ENCODE measurements at places on chromosomes 1 and 21. TPM values are rescaled to one million over a fixed set of nuclear protein-coding genes. Genes with fewer than 3 reads are reported as not detected.
A peak's percentile ranks its signal among the peaks of the same experiment; 100 is the strongest.

Gene OR2L13
- not detected for total RNA-seq

DNA sequence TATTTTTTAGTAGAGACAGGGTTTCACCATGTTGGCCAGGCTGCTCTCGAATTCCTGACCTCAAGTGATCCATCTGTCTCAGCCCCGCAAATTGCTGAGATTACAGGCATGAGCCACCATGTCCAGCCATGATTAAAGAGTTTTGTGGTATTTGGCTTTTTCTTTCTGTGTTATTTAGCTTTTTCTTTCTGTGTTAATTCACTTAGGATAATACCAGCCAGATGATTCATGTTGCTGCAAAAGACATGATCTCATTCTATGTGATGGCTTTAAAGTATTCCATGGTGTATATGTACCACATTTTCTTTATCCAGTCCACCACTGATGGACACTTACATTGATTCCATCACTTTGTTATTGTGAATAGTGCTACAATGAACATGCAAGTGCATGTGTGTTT is 1135.2 kb downstream of the AMY1C start:
- DNase-seq = no peak

GRCh38 chr1:45354838-45355237 is 14.6 kb upstream of the MUTYH start:
- DNase-seq = no peak

- no peak for DNase-seq
These were observed 22.7 kb downstream of the CDKN2C start for GRCh38 chr1:50992532-50993318.

GRCh38 chr1:190179817-190180216 is 297.8 kb downstream of the BRINP3 start:
- DNase-seq = no peak

Gene SYDE2
- 5.2 TPM for total RNA-seq

DNA sequence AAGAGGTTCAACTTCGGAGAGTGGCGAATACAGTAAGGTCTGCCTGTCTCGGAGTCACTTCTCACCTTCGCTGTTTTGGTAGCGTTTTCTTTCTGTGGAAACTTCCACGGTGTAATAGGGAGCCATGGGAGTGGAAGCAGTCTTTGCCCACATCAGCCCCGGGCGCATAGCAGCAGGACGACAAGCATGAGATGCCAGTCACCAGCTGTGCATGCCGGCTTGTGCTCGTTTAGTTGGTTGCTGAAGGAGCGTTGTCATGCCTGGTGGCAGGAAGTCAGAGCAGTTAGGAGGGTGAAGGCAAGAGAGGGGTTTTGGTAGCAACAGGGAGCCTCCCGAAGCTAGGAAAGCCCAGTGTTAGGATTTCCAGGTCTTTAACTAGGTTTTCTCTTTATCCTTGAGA is 58.8 kb downstream of the MRPS6 start:
- no peak for DNase-seq

DNA sequence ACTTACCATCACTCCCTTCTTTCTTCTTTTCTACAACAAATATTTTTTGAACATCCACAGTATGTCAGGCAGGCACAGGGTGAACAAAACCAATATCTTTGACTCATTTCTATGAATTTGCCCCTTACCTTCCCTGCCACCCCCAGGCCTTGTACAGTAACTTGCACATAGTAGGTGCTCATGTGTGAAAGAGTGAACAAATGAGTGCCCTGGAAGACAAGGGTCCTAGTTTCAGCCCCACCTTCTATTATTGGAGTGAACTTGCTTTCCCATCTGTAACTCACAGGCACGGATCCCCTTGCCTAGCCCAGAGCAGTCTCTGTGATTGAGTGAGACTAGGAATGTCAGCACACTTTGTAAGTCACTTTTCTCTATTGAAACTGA is 12.8 kb downstream of the ZDHHC18 start:
- no peak for DNase-seq

- no peak for DNase-seq
These were observed 30.2 kb downstream of the NEK7 start for GRCh38 chr1:198186916-198187580.

Gene GPR157
- 7.7 TPM for total RNA-seq

Gene FAM177B
- 0.30 TPM for total RNA-seq

GRCh38 chr1:69498711-69499110 is 69.0 kb upstream of the LRRC7 start:
- DNase-seq = no peak

Gene TMEM63A
- total RNA-seq = 476 TPM

Gene CD5L
- total RNA-seq = not detected

- no peak for DNase-seq
These were observed 2.8 kb upstream of the CASQ2 start for GRCh38 chr1:115771094-115771846.

DNA sequence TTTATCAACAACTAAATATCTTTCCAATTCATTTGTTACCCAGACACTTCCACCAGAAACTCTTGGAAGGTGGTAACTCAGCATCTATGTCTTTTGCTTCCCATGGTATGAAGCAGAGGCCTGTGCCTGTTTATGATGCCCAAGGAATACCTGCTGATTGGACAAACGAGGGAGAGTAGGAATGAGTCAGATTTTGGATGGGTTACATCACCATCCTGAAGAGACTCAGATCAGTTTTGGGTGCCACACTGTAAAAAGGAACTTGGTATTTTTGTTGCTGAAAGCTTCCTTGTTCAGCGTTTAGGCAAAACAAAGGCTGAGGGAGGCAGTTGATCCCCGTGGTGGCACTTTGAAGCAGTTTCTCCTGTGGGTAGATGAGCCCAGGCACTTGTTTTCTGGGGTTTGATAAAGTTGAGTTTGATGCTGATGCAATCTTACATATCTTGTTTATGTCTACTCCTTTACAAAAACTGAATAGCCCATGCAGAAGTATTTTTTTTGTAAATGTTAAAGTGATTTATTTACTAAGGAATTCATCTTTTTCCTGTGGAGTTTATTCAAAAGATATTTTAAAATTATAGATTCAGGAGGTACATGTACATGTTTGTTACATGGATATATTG is 26.7 kb upstream of the CYP4X1 start:
- no peak for DNase-seq

DNA sequence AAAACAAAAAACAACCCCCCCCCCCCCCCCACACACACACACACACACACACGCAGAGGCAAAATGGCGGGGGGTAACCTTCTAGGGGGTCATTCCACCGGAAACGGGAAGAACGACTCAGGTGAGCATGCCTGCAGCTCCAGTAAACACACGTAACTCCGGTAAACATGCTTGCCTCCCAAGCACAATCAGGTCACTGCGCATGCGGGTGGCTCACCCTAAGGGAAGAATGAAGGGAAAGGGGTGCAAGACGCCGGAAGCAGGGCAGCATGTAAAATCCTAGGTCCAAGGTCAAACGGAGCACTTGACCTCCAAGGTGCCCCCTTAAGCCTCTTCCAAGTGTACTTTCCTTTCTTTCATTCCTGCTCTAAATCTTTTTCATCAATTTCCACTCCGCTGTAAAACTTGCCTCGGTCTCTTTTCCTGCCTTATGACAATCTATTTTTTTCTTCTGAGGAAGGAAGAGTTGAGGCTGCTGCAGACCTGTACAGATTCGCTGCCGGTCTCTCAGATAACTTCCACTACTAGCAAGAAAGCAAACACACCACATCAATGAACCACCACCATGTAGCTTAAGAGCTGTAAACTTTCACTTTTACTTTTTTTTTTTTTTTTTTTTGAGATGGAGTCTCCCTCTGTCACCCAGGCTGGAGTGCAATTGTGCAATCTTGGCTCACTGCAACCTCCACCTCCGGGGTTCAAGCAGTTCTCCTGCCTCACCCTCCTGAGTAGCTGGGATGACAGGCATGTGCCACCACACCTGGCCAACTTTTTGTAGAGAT is 21.0 kb upstream of the CBR3 start:
- peak; percentile 79 for DNase-seq

DNA sequence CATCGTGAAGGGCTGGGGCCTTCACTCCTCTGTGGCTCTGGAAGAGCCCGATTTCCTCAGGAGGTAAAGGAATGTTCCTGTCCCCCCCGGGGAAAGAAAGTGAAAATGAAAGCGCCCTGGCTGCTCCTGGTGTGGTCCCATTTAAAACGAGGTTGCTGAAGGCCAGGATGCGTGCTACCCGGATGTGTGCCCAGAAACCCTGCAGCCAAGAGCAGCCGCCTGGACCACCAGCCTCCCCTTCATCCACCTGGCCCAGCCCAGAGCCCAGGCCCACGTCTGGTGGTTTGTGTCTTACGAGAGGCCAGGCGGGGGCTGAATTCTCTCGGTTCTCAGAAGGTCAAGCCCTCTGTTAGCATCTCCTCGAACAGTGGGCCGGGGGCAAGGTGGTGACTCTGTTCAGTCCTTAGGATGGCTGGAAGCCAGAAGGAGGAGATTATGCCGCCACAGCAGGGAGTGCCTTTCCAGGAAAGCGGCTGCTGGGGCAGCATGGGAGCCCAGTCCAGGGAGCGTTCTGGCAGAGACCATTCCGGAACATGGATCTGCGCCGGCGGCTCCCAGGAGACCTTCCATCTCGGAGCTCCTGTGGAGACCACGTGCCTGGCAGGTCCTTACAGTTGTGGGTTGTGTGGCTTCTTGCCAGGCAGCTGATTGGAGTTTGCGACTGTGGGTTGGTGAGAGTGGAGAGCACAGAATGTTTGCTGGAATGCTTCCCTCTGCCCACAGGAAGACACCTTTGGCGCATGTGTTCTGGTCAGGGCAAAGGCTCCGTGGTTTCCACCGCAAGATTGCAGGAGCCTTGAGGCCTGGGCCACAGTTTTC is 1.4 kb downstream of the GUK1 start:
- peak; percentile 47 for DNase-seq

- no peak for DNase-seq
These were observed 4.4 kb upstream of the PGBD5 start for GRCh38 chr1:230430499-230430898.

GRCh38 chr1:77065693-77066342 is 153.4 kb downstream of the PIGK start:
- DNase-seq = no peak

Gene PDC
- total RNA-seq = not detected

DNA sequence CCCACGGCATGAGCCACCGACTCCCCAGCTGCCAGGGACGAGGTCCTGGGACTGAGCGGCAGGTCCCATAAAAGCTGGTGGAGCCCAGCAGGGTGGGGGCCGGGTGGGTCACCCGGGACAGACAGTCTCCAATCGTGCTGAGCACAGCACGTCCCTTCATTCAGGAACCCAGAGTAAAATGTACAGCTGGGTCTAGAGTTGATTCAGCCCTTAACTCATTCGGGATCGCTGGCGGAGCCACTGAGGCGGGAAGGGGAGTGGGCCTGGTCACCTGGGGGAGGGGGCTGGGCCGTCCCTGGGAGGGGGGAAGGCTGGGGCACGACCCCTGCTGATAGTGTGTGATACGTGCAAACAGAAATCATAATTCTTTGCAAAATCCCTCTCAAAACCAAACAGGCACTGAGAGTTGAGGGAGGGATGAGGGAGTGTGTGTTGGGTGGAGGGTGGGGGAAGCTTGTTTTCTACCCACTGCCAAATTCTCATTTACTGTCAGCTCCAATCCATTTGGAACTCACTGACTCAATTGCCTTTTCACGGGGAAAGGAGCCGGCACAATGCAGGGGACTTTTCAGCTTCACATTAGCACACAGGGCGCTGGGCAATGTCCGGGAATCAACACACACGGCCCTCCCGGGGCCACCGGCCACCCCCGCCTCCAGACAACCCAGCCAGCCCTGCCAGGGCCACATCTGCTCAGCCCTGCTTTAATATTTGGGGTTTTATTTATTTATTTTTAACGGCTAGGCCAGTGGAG is 13.8 kb downstream of the CASZ1 start:
- DNase-seq = no peak

DNA sequence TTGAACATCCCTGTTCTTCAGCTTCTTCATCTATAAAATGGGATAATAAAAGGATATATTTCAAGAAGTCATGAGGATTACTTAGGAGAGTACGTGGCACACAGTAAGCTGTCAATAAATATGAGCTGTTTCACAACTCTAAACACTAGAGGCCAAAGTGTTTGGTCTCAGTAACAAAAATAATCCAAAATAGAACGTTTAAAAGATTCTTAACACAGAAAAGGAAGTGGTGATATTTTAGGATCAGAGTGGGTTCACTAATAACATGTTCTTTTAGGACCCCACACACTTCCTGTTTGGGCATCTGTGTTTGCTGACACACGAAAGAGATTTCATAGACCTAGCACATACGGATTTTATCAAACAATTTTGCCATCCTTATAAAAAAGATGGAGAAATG is 32.9 kb downstream of the TNFSF18 start:
- DNase-seq = no peak

Gene LDLRAD1
- total RNA-seq = not detected

- peak; percentile 76 for DNase-seq
These were observed 596 bp downstream of the CD247 start for GRCh38 chr1:167517535-167518330.

- no peak for DNase-seq
These were observed 10.1 kb downstream of the VAV3 start for GRCh38 chr1:107954719-107955415.

Gene MORC3
- 108 TPM for total RNA-seq

DNA sequence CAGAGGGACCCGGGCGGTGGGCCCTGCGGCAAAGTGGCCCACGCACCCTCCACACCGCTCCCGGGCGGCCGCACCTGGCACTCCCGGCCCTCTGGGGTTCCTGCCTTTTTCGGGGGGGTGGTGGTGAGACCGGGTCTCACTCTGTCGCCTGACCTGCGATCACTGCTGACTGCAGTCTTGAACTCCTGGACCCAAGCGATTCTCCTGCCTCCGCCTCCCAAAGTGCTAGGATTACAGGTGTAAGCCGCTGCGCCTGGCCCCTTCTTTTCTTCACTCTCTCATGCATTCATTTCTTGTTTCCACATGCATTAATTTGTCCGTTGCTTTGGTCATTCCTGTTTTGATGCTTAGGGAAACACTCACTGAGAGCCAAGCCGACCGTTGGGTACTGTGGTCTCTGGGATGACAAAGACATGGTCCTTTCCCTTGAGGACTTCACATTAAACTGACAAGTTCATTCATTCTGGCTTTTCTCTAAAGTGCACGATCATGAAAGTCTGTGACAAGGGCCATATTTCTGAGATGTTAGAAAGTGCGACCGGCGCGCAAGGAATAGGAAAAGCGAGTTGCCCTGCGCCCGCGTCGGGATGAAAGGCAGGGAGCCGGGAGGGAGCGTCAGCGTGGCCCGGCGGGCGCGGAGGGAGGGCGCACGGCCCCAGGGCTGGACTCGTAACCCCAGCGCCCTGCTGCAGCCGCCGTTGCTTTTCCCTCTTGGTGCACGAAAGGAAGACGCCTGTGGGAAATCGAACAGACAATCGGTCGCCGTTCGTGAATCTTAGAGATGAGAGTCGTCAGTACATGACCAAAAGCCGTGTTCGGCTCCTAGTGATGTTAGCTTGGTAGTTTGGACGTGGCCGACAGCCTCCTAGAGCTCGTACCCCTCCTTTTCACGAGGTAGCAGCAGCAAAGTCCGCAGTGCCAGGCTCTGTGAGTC is 1.0 kb upstream of the MCOLN2 start:
- peak; percentile 44 for DNase-seq

GRCh38 chr21:35441868-35442582 is 392.9 kb upstream of the RUNX1 start:
- no peak for DNase-seq

- DNase-seq = no peak
These were observed 37.8 kb upstream of the SIPA1L2 start for GRCh38 chr1:232667778-232668165.

- DNase-seq = no peak
These were observed 24.5 kb upstream of the POU2F1 start for GRCh38 chr1:167196166-167196565.

All from CD4-positive, alpha-beta memory T cell (primary cell).